ENCODE measurements at places on chromosomes 2 and 18. TPM values are rescaled to one million over a fixed set of nuclear protein-coding genes. Genes with fewer than 3 reads are reported as not detected.

C1D gene
- polyA plus RNA-seq: 34.2 TPM

ESCO1 gene
- polyA plus RNA-seq: 8.7 TPM

PRKAG3 gene
- not detected for polyA plus RNA-seq

AGBL5 gene
- 33.4 TPM for polyA plus RNA-seq

PARD3B gene
- polyA plus RNA-seq: 5.3 TPM

MC2R gene
- polyA plus RNA-seq: not detected

CCBE1 gene
- 1.8 TPM for polyA plus RNA-seq

CTAGE1 gene
- polyA plus RNA-seq: not detected

POTEC gene
- not detected for polyA plus RNA-seq

FHOD3 gene
- polyA plus RNA-seq: 28.0 TPM

ANKRD29 gene
- polyA plus RNA-seq: 5.2 TPM

INHBB gene
- 0.49 TPM for polyA plus RNA-seq

PXDN gene
- 4.7 TPM for polyA plus RNA-seq

QPCT gene
- polyA plus RNA-seq: 10.4 TPM

NXPH2 gene
- polyA plus RNA-seq: 2.2 TPM

SERPINB13 gene
- polyA plus RNA-seq: not detected

COL5A2 gene
- 3.6 TPM for polyA plus RNA-seq

TMEM37 gene
- polyA plus RNA-seq: 221 TPM

KIF1A gene
- polyA plus RNA-seq: 0.58 TPM

SLC38A11 gene
- 6.5 TPM for polyA plus RNA-seq

RAMP1 gene
- 17.3 TPM for polyA plus RNA-seq

PLEKHH2 gene
- polyA plus RNA-seq: 4.3 TPM

BOD1L2 gene
- not detected for polyA plus RNA-seq

PLGLB1 gene
- polyA plus RNA-seq: 3.3 TPM

FAM161A gene
- polyA plus RNA-seq: 1.5 TPM

AQP12A gene
- not detected for polyA plus RNA-seq

LOXL3 gene
- polyA plus RNA-seq: 2.4 TPM

MBP gene
- 15.1 TPM for polyA plus RNA-seq

FKBP1B gene
- polyA plus RNA-seq: 19.8 TPM

DSC2 gene
- polyA plus RNA-seq: 4.1 TPM

CHN1 gene
- polyA plus RNA-seq: 6.5 TPM

LINC00305 gene
- polyA plus RNA-seq: not detected

CRYGD gene
- not detected for polyA plus RNA-seq

POTEI gene
- polyA plus RNA-seq: not detected

LANCL1 gene
- polyA plus RNA-seq: 28.0 TPM

CFC1 gene
- not detected for polyA plus RNA-seq

ZC3H6 gene
- polyA plus RNA-seq: 1.4 TPM

XRCC5 gene
- polyA plus RNA-seq: 90.7 TPM

ALLC gene
- polyA plus RNA-seq: 1.3 TPM

CASP10 gene
- 4.5 TPM for polyA plus RNA-seq

HOXD8 gene
- polyA plus RNA-seq: 122 TPM

ALPP gene
- polyA plus RNA-seq: not detected

All from kidney (tissue), 22 donors.